ENCODE measurements at places on chromosomes 1 and 21.
A peak's percentile ranks its signal among the peaks of the same experiment; 100 is the strongest.

- DNase-seq, result peak; percentile 89
Measured at GRCh38 chr1:27671964-27672749, at the start of gene IFI6. TSS of gene IFI6 (minus strand) at chr1:27672192. CDS start at chr1:27669314, 2,878 bp downstream.

- peak; percentile 92 for DNase-seq
Measured at GRCh38 chr1:206684478-206685333, at the start of gene MAPKAPK2. TSS of gene MAPKAPK2 (plus strand) at chr1:206684905. CDS start at chr1:206685230, 325 bp downstream.

GRCh38 chr1:62654744-62655143, 33.4 kb downstream of the DOCK7 start:
- DNase-seq, result no peak

DNA sequence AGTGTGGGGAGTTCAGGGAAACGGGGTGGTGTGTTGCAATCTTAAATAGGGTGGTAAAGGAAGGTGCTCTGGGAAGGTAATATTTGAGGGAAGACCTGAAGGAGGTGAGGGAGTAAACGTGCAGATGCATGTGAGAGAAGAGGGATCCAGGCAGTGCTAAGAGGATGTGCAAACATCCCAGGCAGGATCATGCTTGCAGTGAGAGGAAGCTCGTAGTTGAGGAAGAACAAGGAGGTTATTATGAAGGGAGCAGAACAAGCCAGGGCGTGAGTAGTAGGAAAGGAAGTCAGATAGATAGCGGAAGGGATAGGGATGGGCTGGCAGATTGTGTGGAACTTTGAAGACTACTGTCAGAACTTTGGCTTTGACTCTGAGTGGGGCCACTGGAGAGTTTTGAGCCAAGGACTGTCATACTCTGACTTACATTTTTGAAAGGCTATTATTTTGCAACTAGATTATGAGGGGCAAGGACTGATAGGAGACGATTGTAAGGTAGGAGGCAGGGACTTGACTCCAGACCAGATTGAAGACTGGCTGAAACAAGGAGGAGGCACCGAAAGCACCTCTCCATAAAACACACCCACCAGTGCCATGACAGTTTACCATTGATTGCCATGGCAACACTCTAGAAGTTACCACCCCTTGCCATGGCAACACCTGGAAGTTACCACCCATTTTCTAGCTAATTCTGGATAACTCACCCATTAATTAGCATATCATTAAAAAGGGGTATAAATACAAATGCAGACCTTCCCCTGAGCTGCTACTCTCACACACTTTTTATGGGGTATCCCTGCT, 67.0 kb downstream of the XCL2 start:
- no peak for DNase-seq

DNA sequence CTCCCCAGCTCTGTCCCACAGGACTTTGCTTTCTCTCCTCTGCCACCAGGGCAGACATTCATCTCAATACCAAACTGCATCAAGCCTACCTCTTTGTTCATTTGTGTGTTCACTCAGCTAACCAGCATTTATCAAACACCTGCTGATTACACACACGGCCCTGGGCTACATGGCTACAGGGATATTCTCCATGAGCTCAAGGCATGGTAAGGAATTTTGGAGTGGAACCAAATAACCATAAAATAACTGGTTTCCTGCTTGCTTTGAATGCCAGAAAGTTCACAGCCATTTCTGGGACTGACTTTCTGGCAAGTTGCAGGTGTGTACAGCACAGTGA, 54.6 kb downstream of the LDLRAD2 start:
- DNase-seq, result no peak

DNA sequence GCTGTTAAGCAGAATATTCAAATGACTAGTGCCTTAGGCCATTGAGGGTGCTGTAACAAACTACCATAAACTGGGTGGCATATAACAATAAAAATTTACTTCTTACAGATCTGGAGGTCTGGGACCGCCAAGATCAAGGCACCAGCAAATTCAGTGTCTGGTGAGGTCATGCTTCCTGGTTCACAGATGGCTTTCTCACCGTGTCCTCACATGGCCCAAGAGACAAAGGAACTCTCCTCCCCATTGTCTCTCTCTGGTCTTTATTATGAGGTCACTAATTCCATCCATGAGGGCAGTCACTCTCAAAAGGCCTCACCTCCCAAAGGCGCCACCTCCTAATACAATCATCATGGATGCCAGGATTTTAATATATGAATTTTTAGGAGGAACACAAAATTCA, 127.3 kb downstream of the GABPA start:
- DNase-seq, result no peak

DNA sequence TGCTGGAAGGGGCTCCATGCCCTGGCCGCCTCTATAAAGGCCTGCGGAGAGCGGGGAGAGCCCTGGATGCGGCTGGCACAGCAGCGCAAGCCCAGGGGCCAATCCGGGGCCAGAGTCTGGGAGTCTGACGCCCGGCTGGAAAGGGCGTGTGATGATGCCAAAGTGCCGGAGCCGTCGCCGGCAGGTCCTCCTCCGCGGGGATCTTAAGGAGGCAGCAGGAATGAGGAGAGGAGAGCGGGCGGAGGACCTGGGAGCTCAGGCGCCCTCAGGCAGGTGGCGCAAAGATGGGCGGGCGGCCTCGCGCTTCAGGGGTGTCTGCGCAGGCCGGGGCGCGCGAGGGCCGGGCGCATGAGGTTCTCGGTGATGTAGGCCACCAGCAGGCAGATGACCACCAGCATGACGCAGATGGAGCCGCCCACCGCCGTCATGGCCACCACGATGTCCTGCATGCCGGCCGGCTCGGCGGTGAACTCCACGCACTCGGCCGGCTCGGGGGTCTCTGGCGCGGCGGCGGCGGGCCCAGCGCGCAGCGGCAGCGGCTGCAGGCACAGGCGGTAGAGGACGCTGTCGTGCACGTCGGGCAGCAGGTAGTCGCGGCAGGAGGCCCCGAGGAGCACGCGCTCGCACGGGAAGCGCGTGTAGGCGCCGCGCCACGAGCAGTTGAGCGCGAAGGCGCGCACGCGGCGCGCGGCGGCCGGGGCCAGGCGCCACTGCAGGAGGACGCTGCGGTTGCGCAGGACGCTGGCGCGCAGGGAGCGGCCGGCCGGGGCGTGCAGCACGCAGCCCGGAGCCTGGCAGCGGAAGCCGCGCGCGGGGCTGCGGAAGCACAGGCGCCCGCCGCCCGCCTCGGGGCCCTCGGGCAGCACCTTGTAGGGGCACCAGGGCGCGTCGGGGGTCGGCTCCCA, 653 bp downstream of the FNDC10 start:
- DNase-seq, result no peak

DNA sequence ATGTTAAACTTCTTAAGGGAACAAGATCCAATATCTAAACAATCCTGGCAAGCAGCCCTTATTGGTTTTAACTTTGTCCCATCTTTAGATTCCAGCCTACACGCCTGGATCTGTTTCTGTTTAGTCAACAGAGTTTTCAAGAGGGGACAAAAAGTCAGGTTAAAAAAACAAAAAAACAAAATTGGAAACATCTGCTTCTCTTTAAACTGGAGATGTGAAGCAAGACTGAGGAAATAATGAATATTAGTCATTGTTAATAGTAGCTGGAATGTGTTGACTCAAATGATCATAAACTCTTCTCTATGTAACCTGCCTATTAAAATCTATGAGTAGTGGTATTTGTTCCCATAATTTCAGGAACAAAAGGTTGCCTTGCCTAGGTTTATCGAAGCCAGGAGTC, 55.0 kb downstream of the NID1 start:
- no peak for DNase-seq

DNA sequence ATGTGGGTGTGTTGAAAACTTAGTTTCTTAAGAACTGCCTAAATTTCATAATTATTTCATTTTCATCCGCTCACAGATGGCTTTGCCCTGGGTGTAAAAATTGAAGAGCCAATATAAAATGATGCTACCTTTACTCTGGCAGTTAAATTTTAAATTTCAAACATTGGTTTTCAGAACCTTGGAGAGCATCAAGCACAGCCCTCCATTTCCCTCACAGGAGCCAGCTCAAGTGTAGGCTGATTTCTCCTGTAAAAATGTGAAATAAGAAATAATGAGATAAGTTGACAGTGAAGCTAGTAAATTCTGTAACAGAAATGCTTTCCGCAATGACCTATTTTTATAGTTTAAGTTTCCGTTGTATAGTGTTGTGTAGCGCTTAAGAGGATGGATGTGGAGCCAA, 53.9 kb upstream of the AKT3 start:
- DNase-seq, result no peak

- DNase-seq, result no peak
Measured at GRCh38 chr1:5860277-5860676, 131.9 kb downstream of the NPHP4 start.

DNA sequence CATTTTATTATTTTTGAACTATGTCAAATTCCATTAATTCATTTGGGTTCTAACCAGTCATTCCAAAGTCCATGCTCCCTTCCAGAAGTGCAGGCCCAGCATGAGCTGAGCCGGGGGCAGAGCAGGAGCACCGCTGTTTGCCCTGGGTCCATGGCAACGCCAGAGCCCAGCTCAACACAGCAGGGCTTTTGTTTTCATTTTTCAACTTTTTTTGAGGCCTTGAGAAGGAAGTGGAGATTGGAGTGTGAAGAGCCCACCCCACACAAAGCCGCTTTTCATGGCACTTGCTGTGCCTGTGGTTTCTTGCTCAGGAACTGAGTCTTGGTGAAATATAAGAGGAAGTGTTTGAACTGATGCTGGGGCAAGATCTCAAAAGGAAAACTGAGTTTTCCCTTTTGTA, 13.2 kb upstream of the PRMT2 start:
- no peak for DNase-seq
